ENCODE measurements at places on chromosomes 7 and 10.

GRCh38 chr10:13019280-13019679 lies 17.8 kb upstream of the CCDC3 start:
- no peak for DNase-seq

- no peak for DNase-seq
These were observed 194.5 kb upstream of the GALNT17 start for GRCh38 chr7:70937424-70937823.

DNA sequence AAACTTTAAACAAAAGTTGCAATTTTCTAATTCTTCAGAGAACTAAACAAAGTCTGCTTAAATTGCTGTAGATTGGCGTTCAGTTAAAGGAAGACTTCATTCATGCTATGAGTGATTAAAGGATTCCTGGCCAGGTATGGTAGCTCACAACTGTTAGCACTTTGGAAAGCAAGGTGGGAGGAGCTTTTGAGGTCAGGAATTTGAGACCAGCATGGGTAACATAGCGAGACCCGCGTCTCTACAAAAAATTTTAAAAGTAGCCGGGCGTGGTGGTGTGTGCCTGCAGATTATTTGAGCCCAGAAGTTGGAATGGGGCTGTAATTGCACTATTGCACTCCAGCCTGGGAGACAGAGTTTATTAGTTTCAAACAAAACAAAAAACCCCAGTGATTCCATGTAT lies 13.5 kb upstream of the SCRN1 start:
- DNase-seq: no peak

GRCh38 chr10:107689323-107689722 lies 524.8 kb upstream of the SORCS1 start:
- no peak for DNase-seq

DNA sequence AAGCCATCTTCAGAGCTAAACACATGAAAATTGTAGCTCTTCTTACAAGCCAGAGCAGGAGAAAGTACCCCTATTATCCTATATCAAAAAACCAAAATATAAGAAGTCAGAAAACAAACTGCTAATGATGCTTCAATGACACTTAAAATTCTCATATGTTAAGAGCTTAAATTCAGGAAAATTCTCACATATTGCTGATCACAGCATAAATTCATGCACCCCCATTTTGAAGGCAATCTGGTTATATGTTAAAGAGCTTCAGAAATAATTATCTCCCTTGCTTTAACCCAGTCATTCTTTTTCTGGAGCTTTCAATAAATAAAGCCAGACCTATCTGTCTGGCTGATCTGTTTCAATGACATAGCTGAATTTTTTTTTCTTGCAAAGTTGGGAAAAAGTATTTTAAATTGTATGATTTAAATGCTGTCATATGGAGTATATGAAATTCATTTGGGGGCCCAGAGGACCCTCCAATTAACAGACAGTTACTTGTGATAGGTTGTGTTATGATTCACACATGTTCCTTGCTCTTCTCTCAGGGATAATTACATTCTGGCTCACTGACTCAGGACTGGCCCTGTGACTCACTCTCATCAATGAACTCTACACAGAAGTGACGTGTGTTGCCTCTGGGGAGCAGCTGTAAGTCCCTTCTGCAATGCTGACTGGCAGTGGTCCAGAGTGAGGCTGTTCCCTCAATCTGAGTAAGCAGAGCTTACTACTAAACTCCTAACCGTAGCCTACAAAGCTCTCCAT lies 85.2 kb downstream of the HGF start:
- no peak for DNase-seq

DNA sequence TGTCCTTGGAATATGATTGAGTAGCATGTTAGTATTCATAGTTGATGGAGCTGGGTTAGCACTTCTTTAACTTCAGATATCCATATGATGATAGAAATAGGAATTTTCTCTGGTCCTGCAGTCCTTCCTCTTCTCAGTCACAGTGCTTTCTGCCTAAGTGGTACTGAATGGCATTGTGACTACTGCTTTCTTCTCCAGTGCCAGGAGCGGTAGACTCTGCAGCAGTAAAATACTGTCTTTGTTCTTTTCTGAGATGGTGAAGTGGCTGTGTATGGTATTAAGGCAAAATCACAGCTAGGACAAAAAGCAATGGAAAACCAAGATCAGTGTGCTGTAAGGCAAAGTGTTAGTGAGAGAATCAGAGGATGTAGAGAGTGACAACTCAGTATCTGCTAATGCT lies 46.6 kb downstream of the C1GALT1 start:
- no peak for DNase-seq

GRCh38 chr10:48496831-48497779 lies 107.8 kb downstream of the ARHGAP22 start:
- DNase-seq: no peak

DNA sequence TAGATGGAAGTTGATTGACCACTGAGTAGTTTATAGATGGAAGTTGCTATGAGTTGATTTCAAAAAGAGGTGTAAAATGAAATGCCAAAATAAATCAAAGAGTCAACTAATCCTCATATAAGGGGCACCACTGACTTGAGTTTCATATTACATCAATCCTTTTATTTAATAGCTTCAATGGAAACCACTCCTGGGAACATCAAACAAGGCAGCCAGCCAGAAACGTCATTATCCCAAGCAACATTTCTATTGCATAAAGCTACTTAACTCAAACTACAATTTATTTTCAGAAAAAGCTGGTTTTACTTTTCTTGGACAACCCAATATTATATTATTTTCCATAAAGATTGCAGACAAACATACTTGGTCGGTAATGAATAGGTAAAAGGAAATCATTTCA lies 162.1 kb downstream of the TSPAN12 start:
- no peak for DNase-seq

GRCh38 chr10:50453940-50454339 lies 169.8 kb downstream of the SGMS1 start:
- DNase-seq: no peak

GRCh38 chr7:40800771-40801170 lies 666.0 kb downstream of the SUGCT start:
- DNase-seq: no peak

GRCh38 chr7:89477991-89478390 lies 676.3 kb upstream of the STEAP1 start:
- no peak for DNase-seq

- DNase-seq: no peak
These were observed 85.1 kb downstream of the MGMT start for GRCh38 chr10:129552119-129552518.

GRCh38 chr10:20811131-20811530 lies 86.0 kb downstream of the NEBL start:
- DNase-seq: no peak

DNA sequence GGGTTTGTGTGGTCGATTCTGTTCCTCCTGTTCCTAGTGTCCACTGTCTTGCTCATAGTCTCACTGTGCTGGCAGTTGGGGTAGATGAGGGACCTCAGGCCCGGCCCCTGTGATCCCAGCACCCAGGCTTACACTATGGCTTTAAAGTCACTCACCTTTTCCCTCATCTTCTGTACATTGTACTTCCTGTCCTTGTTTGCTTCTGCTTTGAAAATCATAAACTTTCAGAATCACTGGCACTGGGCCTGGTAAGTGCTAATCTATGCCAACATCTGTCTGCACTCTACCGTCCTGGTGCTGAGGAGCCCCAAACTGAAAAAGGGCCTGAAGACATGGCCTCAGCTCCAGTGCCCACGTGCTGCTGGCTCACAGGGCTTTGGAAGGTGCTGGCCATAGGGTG lies 5.7 kb upstream of the TAS2R60 start:
- no peak for DNase-seq

GRCh38 chr7:45691155-45691656 lies 117.0 kb downstream of the ADCY1 start:
- DNase-seq: no peak

DNA sequence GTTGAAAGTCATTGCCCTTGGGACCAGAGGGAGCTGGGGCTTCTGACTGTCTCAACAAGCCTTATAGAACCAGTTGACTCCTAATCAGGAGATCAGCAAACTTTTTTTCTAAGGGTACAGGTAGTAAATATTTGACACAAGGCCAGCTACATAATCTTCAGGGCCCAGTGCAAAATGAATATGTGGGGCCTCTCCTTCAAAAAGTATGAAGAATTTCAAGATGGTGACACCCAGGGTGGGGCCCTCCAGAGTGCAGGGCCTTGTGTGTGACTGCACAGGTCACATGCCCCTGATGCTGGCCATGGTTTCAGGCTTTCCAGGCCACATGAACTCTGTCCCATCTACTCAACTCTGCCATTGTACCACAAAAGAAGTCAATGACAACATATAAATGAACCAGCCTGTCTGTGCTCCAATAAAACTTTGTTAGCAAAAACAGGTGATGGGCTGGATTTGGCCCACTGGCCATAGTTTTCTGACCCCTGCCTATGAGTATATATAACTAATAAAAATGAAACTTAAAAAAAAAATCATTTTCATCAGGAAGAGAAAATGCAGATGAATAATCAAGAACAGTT lies 6.1 kb downstream of the MMRN2 start:
- no peak for DNase-seq

DNA sequence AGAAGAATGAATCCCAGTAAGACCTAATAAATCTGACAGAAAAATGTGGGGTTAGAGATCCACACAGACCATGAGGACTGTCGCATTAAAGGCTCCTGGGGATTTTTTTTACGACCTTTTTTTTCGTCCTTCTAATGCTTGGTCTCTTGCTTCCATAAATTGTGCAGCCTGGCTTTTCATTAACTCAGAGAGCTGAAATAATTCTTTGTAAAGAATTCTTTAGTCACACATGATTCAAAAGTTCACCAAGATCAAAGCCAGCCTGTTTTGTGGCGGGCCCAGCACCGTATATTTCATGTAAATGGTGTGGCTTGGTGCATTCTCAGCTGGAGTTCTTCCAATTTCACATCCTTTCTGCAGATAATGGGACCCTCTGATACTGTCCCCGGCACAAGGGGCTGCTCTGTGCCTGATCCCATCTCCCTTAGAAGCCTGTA lies 206.6 kb upstream of the BMPER start:
- no peak for DNase-seq

DNA sequence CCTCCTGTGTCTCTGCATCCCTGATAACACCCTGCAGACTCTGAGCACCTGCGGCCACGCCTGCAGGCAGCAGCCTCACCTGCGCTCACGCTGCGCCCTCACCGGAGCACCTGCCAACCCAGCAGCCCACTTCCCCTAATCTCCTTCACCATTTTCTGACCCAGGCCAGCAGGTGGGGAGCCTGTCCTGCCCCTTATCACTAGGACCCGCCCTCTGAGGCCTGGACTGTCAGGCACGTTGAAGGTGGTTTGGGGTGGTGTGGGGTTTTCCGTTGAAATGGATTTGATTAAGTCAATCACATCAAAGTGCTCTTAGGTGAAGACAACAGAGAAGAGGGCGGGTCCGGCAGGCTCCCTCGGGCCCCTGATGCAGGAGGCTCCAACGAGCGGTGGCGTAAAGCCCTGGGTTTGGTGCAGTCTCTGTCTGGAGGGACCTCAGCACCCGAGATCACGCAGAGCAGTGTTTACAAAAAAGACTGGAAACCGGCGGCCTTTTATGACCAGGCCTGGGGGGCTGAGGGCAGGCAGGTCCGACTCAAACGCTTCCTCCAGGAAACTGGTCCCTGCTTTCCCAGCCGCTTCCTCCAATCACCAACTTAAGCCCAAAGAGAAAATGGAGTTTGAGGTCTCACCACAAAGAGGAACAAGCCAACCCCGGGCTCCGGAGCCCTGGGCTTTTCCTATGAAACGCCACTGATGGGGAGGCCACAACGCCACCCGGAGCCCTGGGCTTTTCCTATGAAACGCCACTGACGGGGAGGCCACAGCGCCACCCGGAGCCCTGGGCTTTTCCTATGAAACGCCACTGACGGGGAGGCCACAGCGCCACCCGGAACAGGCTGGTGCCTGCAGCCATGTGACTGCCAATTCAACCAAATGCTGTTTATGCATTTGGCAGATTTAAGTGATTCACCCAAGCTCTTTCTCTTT lies 45.5 kb downstream of the DPYSL4 start:
- DNase-seq: no peak

DNA sequence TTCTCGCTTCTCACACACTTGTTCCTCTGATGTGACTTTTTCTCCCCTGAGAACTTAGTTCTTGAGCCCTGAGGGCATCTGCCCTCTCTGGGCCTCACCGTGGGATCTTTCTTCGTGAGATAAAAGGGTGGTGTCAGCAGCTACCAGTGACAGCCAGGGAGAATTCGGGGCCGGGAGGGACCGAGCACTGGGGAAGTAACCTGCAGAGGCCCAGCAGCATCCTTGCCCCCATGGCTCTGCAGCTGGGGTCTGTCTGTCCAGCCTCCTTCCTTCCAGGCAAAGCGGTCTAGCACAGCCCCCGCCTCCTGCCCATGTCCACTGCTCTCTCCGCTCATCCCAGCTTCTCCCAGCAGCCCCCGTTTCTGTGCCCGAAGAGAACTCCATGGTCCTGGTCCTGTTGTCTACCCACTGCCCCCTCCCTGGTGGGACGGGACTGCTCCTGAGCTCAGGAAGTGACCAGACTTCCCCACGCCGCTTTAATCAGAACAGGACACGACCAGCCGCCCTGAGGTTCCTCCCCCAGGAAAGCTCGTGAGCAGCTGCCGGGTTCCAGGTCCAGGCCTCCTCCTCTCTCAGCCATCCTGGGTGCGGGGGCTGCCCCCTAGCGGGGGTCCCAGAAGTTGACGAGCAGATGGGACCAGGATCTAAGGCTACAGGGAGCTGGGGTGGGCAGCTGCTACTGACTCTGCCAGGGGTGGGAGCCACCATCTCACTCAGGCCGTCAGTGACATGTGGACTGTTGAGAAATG lies 187.5 kb downstream of the WDR37 start:
- DNase-seq: no peak

DNA sequence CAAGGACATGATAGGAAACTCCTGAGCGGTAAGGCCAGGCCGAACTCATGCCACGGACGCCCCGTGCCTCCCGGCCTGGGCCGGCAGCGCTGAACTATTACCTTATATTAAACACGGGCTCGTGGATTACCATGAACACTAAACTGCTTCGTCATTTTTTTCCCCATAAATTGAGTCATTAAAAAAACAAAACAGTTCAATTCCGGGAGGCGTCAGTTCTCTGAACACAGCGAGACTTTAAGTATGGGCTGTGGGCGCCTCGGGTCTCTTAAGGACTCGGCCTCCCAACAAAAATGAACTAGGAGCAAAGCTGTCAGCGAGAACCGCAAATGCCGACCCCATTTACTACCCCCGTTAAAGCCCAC lies 519 bp downstream of the PITRM1 start:
- no peak for DNase-seq

GRCh38 chr7:122532406-122533269 lies 166.3 kb downstream of the RNF133 start:
- DNase-seq: no peak

DNA sequence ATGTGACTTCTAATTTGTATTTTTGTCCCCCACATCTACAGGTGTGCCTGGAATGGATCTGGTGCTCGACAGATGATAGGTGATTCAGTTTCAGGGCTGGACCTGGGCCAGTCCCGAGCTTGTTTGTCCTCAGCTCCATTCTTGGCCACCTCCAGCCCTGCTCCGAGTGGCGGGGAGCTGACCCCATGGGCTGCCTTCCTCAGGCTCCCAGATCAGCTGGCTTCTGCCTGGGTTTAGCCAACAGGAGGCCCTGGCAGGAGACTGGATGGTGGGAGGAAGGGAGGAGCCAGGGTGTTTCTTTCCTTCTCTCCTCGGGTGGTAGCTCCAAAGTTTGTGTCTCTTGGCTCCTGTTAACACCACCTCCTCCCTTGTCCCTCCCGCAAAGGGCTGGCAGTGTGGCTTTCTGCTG lies 75.2 kb downstream of the CDH23 start:
- DNase-seq: no peak

Data from T-helper 9 cell (primary cell).